Hypothalamus (tissue), 51 donors: ENCODE measurements at places on chromosomes 7 and 10.
A peak's percentile ranks its signal among the peaks of the same experiment; 100 is the strongest.

DNA sequence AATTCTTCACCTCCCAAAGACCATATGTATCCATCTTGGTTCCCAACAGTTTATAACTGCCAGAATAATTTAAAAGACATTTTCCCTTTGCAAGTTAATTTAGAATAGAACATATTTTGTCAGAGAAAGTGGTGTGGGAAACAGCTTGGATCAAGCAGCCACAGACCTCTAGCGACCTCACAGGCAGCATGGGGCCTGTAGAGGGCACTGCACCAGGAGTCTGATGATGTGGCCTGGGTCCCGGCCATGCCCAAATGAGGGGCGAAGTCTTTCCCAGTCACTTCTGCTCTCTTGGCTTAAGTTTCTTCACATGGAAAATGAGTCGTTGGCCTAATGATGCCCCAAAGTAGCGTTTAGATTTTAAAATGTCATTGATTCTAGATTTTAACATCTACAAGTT, 243.2 kb downstream of the SDK1 start:
- DNase-seq, result no peak

GRCh38 chr7:158471716-158472115, 115.9 kb downstream of the PTPRN2 start:
- no peak for DNase-seq

- no peak for DNase-seq
Observed at GRCh38 chr7:22216309-22216708, 140.6 kb downstream of the RAPGEF5 start.

DNA sequence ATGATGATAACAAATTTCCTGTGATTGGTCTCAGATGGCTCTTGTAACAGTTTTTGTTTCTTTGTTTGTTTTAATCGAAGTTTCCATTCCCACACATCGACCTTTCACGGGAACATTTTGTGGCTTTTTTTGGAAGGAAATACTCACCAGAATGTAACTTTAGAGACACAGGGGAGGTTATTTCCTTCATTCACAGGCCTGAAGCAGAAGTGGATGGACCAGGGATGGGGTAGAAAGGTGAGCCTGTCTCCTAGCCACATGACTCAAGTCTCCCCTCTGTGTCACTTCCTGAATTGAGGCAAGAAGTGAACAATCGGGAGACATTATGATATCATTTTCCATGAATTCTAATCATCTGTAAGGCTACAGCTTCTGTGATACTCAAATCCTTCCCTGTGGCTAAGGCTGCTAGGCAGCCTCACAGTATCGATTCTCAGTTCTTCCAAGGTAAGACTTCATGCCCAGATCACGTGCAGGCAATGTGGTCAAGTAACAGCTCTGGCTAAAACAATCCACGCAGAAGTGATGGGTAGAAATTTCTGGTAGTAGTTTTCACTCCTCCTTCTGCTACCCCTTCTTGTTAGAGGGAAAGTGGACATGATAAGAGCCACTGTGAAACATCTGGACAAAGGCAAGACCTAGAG, 203.9 kb upstream of the NEBL start:
- no peak for DNase-seq

- DNase-seq, result no peak
Observed at GRCh38 chr10:75541411-75541810, 110.0 kb downstream of the LRMDA start.

DNA sequence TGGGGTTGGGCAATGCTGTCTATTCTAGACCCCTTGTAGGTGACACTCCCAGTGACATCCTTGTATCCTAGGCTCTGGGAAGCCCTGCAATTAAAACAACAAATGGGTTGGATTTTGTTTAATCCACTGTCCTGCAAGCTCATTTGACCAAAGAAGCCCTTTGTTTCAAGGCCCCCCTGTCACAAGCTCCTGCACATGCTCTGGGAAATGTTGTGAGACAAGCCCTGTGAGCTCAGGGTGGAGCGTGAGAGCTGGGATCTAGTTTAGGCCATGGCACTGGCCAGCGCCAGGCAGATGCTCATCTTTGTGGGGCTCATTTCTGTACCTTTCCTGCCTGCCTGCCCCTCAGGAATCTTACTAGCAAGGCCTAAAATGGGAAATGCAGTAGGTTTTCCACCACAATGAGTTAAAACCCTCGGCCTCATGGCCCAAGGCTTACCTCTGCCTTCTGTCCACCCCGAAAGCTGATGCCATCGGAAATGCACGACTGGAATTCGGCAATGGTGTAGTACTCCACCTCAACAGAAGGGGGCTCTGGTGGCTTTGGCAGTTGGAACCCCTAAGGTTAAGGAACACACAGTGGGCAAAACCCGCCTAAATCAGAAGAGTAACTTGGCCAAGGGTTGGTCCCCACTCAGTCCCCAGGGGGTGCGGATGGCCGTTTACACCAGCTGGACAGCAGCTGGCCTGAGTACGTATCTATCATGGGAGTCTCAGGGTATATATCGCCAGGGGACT, 112.0 kb downstream of the NEURL1 start:
- DNase-seq, result peak; percentile 12

DNA sequence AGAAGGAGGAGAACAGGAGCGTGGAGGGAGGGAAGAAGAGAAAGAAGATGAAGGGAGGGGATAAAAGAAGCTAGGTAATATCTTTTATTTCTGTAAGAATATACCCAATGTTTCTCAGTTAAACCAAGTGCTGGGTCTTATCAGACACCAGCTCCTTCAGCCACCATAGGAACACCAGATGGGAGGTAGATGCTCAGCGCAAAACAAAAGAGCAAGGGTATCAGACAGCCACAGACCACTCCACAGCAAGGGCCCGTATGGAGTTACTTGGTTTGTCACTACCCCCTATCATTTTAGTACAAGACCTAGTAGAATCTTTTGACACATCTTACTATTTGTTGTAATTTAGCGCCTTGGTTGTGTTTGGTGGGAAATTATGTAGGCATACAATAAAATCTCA, 65.9 kb upstream of the FAM133B start:
- DNase-seq, result no peak

DNA sequence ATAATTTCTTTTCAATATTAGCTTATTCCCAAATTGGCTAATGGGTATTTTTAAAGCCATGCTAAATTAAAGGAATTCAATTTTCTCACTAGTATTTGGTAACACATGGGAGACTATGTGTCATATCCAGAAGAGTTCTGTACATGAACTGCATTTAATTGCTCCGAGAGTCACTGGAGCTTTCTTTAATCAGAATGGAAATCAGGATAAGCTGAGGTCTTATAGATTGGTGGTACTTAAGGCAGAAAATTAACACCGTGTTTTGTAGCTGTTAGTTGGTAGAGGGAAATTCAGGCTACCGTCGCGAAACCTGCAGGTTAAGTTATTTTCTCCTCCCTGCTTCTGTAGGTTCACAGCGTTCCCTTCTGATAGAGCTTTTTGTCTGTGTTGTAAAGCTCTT, at the start of gene WEE2:
TSS of gene WEE2 (plus strand) at position 3 of the 400 bp plus-strand sequence. CDS start 406 bp downstream, outside the sequence.
- no peak for DNase-seq

- DNase-seq, result no peak
Observed at GRCh38 chr10:85655411-85655810, 711.2 kb downstream of the GRID1 start.

- no peak for DNase-seq
Observed at GRCh38 chr7:138097064-138097741, 20.9 kb downstream of the AKR1D1 start.

DNA sequence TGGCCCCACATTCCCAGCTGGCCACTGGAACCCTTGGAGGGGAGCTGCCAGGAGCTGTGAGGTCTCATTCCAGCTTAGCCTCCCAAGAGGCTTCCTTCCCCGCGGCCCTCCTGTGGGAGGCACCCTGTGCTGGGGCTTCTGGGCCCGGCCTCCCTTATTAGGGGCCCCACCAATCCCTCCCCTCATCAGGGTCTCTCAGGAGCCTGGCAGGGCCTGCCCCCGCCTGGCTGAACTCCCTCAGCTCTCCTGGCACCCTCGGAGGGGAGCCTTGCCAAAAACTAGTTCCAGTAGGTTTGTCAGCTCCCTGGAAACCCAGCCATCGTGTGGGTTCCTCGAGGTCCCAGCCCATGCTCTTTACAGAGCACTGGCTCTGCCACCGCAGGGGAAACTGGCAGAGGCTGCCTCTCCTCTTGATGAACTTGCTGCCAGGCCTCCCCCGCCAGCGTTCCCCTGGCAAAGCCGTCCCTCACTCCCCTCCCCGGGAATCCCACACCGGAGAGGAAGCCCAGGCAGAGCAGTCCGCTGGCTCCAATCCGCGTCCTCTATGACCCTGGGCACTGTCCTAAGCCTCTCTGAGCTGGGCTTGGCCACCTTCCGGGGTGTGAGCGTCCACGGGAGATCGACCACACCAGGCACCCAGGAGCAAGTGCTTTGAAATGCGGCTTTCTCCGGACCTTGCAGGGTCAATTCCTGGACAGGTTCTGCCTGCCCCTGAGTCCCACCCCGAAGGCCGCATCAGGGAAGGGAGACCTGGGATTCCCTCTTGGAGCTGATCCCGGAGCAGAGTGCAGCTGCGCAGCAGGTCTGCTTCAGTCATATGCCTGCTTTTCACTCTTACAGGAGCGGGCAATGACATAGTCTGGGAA, 139.8 kb downstream of the ARHGAP22 start:
- peak; percentile 41 for DNase-seq

DNA sequence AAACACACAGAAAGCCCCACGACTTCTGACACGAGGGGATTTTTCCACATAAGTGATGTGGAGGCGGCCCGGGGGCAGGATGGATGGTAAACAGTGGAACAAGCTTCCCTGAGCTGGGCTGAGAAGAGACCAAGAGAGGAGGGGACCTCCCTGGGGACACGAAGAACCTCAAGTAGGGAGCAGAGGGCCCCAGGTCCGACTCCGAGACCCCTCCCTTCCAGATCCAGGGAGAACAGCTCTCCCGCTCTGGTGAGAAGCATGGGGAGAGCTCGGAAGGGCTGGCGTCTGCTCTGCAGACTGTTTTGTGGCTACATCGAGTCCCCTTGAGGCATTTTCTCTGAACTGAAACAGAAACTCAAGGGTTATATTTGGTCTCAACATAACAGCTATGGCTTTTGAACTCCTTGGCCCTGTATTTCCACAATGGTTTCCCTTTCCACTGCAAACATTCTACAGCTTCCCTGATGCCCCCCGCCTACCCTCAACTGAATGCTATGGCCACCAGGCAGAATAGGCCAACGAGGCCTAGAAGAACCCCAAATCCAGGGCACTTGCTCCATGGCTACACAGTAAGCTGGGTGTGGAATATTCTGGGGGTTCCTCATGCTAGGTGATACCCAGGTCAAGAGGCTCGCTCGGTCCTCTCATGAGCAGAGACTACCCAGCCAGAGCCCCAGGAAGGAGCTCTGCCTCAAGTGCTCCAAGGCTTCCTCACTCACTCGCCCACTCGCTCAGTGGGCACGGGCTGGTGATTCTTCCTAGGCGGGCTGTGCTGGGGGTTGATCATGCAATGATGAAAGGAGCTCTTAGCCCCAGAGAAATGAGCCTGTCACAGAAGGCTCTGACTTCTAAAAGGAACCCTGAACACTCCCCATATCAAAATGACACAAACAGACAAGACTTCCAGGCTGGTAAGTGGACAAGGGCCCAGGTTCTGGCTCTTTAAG, 47.5 kb downstream of the FAM53B start:
- no peak for DNase-seq

DNA sequence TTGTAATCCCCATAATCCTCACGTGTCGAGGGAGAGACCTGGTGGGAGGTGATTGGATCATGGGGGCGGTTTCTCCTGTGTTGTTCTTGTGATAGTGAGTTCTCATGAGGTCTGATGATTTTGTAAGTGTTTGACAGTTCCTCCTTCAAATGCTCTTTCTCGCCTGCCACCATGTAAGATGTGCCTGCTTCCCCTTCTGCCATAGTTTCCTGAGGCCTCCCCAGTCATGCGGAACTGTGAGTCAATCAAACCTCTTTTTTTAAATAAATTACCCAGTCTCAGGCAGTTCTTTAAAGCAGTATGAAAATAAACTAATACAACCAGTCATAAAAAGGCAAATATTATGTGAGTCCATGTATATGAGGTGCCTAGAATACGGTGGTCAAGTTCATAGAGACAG, 87.5 kb downstream of the FRMD4A start:
- DNase-seq, result no peak

GRCh38 chr10:18240185-18240882, 100.1 kb downstream of the CACNB2 start:
- no peak for DNase-seq

DNA sequence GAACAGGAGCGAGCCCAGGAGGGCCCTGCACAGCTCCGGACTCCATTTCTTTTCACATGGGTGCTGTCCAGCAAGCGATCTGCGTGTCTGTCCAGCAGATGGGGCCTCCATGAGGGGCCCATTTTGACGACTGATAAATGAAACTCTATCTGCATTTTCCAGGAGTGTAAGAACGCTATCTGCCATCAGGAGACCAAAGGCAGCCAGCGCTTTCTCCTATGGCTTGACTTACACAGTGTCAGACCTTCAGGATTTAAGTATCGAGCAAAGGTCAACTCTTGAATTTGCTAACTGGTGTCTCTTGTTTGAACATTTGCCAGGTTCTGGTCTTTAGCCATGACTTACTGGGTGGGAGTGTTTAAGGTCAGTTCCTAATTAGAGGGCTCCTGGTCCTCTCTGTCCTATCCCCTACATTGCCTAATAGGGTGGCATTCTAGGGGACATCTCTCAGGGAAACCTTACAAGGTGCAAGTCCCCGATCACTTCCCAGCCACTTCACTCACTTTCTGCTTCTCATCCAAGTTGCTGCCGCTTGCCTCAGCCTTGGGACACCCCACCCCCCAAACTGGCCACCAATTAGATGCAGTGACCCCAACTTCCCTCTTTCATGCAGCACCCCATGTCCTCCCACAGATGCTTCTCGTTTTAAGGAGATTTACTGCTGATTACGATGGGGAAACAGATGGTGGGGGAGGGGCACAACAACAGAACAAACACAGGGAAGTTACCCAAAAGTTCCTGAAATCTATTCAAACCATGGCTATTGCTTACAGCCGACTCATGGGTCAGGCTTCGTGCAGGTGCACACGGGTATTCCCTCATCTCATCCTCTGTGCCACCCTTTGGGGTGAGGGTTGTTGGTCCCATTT, 20.0 kb downstream of the VSIR start:
- no peak for DNase-seq

DNA sequence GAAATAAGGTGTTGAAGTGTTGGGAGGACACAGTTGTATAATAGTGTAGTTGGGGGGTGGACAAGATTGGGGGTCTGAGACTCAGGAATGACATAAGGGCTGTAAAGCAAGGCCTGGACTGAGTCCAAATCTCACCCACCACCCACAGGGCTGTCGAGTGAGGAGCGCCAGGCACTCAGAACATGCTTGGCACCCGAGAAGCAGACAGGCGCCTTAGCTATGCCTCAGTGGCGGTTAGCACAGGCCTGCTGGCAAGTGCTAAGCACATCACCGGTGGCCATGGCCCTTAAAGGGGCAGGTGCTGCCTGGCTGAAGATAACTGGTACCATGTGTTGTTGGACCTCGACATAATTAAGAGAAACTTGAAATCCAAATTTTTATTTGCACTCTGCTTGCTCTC, 90.7 kb downstream of the COL13A1 start:
- DNase-seq, result no peak

DNA sequence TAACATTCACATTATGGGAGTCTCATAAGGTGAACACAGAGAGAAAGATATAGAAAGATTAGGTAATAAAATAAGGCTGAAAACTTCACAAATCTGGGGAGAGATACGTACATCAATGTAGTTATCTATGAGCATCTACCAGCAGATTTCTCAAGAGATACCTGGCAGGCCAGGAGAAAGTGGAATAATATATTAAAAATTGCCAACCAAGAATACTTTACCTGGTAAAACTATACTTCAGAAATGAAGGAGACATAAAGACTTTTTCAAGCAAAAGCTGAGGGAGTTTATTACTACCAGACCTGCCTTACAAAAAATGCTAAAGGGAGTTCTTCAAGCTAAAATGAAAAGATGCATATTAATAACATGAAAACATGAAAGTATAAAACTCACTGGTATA, 78.8 kb upstream of the COMTD1 start:
- no peak for DNase-seq

- no peak for DNase-seq
Observed at GRCh38 chr10:84659497-84660439, 331.4 kb downstream of the CCSER2 start.
